NCI-H2107 (cell line): ENCODE measurements at places on chromosomes 12 and 14.

DNA sequence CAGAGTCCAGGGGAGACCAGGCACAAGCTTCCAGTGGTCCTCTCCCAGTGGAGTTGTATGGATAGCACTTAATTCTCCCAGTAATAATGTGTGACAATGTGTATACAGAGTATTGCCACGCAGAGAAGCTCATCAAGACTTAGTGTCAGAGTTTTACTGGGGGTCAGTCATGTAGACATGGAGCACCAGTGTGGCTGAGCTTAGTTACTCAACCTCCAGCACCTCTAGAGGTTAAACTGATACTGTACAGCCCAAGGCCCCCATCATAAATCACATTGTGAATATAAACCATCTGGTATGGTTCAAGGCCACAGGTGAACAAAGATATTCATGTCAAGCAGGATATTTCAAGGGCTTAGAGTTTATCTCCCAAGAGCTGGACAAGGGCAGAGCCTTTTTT is 378.1 kb upstream of the TMPO start:
- DNase-seq = no peak

DNA sequence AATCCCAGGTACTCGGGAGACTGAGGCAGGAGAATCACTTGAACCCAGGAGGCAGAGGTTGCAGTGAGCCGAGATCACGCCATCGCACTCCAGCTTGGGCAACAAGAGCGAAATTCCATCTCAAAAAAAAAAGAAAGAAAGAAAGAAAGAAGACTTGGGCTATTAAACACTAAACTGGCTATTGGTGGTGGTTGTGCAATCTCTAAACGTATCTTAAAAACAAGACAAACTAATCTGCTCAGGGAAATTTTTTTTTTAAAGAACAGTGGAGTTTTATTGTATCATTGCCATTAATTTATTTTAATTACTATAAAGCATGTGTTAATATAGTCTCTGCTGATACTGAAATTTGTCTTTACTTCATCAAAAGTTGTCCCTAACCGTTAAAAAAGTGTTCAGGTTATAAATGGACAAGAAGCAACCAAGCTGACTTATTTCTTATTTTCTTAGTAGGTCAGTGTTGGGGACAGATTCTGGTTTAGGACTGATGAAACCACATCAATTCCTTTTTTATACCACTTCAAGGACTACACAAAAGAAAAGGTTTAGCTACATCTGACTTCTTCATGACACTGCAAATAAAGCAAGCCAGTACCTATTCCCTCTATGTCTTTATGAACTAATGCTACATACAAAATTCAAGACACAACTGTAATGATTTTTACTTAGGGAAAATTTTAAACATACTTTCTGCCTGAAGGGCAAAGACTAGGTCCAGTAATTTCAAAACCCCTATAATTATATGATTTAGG is 68.7 kb upstream of the KRAS start:
- DNase-seq = no peak

DNA sequence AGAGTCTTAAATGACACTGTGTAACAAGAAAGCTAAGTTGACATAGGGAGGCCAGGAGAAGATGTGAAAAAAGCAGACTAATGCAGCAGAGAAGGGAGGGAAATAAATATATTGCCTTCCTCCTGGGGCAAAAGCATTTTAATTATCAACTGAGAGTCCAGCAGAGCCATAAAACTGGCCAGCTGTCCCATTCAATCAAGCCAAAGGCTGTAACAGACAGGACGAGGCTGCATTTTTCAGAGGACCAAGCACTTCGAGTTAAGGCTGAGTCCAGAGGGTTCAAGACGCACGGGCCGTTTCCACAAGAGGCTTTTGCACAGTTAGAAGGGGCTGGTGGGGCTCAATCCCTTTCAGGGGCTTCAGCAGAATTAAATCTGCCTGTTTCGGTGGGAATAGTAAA is 20.4 kb downstream of the MAP3K9 start:
- no peak for DNase-seq

DNA sequence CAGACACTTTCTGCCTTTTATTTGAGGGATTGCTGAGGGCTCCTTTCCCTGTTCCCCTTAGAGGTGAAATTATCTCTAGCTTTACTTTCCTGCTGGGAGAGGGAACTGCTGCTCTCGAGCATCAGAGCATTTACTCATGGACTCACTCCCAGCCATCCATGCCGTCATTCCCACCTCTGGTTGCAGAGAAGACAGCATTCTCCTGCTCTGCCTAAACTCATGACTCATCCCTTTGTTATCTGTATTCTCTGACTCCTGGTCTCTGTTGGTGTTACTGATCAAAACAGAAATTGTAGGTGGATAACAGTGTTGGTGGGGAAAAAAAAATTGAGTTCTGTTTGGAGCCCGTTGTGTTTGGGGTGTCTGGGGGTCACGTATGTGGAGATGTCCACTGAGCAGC is 159.3 kb downstream of the TTC8 start:
- DNase-seq = no peak

GRCh38 chr12:109768901-109769670 is 55.5 kb downstream of the FAM222A start:
- no peak for DNase-seq

GRCh38 chr14:29197557-29197956 is 431.0 kb downstream of the FOXG1 start:
- no peak for DNase-seq

DNA sequence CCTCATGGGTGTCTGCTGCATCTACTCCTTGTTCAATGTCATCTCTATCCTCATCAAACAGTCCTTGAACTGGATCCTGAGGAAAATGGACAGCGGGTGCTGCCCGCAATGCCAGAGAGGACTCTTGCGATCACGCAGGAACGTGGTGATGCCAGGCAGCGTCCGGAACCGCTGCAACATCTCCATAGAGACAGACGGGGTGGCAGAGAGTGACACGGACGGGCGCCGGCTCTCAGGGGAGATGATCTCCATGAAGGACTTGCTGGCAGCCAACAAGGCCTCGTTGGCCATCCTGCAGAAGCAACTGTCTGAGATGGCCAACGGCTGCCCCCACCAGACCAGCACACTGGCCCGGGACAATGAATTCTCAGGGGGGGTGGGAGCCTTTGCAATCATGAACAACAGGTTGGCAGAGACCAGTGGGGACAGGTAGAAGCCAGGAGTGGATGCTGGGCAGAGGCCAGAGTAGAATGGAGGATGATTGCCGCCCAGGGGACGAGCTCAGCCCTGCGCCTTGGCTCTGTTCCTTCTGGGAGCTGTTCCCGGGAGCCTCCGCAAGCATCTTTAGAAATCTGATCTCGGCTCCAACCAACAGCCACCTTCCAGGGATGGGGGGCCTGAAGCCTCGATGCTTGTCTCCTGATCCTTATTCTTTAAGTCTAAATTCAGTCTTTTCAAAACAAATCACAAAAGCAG is 71.6 kb upstream of the PSMC1 start:
- no peak for DNase-seq

- DNase-seq = no peak
Measured at GRCh38 chr14:103711516-103712431, 3.5 kb downstream of the XRCC3 start.

- no peak for DNase-seq
Measured at GRCh38 chr12:41162461-41162860, 25.7 kb upstream of the PDZRN4 start.

DNA sequence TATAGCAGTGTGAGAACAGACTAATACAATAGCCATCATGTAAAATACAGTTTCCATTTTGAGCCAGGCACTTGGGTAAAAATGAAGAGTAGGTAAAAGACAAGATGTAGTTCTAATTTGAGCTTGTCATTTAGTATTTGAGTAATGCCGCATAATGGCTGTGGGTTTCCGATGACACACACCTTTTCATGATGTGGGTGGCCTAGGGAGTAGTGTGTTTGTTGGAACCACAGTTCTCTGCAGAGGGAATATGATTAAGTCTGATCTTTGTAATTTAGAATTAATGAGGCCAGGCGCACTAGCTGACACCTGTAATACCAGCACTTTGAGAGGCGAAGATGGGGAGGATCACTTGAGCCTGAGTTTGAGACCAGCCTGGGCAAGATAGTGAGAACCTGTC is 61.8 kb downstream of the RCOR1 start:
- no peak for DNase-seq

- DNase-seq = peak; percentile 60
Measured at GRCh38 chr12:51941011-51941581, 10.4 kb upstream of the ACVR1B start.

- no peak for DNase-seq
Measured at GRCh38 chr14:23035303-23036144, 824 bp upstream of the PSMB5 start.

DNA sequence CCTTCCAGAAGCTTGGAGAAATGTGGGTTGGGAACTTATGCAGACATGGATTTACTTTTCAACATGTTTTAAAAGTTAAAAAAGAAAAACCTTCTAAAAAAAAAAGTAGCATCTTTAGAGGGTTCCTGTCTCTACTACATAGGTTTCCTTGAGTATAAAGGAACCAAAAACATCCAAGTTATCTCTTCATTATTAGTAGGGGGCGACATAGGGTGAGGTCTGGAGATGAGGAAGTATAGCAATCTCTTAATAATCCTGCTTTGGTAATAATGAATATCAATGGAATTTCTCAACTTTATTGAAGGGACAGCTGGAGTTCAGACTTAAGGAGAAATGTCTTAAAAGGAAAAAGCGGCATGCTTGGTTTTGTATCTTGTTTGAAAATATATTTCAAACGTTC is 6.5 kb upstream of the PLXNC1 start:
- no peak for DNase-seq

DNA sequence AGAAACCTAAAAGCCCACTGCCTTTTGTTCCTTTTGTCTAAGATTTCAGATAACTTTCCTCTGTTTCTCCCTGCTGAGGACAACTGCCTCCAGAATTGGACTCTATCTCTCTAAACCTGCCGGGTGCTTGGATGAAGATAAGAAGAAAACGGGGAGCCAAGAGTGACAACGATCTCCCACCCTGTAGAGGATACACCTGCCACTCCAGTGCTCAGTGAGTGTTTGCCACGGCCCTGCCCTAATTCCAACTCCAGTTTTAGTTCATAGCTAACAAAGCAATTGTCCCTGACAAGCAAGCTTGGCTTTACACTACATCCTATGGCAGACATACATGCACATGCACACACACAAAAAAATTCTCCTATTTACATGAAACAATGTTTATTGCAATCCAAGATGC is 39.3 kb downstream of the EPS8 start:
- DNase-seq = no peak

DNA sequence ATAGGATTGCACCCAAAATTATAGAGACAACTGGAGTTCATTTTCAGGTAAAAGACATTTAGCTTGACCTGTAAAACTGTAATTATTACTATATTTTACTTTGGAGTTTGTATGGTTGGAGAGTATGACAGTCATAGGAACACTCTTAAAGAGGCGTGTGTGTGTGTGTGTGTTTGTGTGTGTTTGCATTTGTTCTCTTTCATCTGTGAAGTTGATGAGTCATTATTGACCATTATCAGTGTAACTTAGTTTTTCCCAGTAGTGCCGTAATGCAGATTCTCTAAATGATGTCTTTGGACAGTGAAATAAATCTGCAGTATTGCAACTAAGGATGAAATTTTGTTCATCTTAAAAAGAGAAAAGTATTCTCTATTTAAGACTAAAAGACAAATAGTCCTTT is 13.0 kb downstream of the WASHC4 start:
- no peak for DNase-seq

DNA sequence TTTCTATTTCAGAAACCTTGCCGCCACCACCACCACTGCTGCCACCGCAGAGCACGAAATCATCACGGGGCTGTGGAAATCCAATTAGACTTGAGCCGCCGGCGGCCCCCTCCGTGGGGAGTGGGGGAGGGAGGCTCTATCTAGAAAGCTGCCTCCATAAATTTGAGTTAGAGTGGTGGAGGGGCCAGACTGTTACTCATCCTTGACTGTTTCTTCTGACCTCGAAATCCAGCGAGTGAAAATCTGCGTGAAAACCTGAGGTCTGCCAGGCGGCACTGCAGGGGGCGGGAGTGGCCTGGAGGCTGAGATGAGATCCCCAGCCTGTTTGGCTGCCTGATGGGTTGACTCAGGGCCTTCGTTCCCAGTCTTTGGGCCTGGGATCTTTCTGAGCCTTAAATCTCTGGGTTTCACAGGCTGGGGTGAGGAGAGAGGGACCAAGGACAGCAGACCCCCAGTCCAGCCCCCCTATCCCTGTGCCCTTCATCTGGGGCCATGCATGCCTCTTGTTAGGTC is 29.9 kb downstream of the TSPAN9 start:
- no peak for DNase-seq

DNA sequence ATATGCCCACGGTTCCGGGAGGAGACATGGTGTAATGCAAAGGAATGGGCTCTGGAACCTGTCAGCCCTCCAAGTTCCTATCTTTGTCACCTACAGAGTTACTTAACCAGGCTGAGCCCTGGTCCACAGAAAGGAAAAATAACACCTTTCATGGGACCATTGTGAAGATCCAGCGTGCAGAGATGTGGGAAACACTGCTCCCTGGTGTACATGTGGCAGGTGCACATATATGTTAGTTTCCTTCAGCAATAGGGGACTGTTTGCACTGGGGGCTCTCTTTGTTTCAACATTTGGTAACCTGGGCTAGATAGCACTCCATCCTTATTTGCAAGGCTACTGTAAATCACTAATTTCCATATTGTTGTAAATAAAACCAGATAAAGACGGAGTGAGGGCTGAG is 72.3 kb downstream of the ANO2 start:
- peak; percentile 26 for DNase-seq

DNA sequence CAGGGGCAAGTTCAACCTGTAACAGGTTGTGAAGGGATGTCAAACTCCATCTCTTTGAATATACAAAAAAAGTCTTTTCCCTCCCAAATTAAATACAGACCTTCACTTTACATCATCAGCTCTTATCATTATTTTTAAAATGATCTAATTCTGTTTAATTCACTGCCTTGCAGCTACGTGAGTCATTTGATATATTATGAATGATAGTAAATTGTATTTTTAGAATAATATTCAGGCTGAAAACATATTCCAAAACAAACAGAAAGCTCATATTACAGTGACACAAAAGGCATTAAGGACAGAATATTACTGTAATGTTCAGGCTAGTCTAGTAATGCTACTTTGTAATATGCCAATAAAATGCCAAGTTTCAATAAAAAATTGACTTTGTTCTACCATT is 53.3 kb downstream of the BCAT1 start:
- no peak for DNase-seq
